ENCODE measurements at places on chromosomes 1 and 21.

- no peak for DNase-seq
These were observed 93.1 kb downstream of the HHIPL2 start for GRCh38 chr1:222454782-222455181.

DNA sequence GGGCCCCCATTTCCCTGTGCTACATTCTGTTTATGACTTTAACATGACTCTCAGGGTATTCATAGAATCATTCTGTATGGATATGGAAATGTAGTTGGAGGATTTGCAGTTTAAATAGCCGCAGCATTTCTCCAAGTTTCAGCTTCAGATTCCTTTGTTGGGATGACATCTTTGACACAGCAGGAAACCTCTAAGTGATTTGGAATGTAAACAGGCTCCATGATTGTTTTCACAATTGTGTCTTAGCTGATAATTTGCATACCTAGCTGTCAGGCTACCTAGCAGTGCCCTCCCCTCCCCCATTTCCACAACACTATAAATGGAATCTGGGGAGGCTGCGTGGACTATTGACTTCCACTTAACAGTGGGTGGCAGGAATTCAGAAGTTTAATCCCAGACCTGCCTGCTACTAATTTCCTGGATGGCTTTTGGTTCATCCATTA lies 290.2 kb downstream of the HLX start:
- no peak for DNase-seq

DNA sequence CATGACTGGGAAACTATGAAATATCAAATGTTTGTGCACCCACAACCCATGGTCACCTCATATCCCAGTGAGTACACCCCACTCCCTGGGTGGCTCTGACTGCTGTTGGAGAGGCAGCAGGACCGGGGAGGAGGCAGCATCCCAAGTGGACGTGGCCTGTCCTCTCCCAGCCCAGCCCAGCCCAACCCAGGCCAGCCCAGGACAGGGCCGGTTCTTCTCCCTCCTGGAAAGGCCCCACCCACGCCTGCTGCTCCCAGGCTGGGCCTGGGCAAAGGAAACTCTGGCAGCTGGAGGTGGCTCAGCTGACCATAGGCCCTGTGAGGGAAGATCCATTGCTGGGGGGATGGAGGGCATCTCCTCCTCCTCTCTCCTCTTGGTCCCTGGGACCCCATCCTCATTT lies 19.1 kb downstream of the MATN1 start:
- DNase-seq: no peak

- no peak for DNase-seq
These were observed 34.1 kb upstream of the GNG4 start for GRCh38 chr1:235683653-235684052.
